ENCODE measurements at places on chromosomes 1 and 21.

DNA sequence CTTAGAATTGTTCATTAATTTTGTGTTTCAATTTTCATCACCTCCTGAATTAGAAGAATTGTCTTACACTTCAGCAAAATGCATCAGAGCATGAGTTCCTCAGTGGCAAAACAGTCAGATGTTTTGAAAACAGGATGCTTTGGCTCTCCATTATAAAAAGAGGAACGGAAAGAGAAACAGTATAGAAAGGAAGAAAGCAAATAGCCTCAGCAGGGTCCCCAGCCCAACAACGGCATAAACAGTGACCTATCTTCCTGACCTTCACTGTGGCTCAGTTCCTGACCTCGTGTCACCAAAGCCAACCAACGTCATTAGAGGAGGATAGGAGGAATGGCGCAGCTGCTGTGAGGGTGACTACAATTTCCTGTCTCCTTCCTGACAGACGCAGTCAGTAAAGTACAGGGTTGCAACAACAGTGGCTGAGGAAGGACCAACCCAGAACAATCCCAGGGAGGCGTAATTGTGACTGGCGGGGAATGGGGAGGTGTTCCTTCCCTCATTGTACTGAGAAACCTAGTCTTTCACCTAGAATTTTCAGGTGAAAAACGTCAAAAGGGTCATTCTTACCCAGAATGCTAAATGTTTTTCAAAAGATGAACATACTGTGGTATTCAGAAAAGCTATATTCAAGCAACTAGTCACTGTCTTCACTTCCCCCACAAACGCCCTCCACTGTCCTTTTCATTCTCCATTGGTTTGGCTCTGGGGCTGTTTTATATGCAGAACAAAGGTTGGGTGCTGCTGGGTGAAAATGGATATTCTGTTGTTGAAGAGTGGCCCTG lies 197.9 kb upstream of the SGIP1 start:
- peak; percentile 63 for DNase-seq

DNA sequence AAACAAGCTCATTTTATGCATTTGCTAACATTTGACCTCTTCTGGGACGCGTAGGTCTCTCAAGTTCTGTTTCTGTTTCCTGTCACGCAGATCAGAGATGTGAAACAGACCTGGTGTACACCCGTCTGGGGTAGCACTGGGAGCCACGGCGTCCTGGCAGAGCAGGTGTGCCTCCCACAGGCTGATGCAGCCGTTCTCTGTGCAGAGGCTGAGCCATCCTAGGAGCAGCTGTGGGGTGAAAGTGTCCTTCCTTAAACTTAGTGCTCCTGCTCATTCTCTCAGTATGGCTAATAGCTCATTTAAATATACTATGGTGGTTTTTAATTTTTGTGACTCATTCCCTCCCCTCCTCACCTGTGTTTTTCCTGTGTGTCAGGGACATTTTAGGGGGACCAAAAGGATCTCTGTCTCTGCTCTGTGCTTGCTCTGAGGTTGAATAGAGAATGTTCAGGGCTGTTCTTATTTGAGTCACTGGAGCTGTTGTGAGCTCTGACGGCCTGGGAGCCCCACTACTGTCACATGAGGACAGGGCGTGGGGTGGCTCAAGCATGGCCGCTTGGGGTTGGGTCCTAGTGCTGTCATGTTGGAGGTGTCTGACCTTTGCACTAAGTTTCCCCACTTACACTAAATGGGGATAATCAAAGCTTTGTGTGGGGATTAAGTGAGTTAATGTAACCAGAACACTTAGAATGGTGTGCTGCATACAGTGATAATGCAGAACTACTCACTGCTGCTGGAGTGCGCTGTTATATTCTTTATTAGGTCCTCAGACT lies 43.0 kb downstream of the GALNT2 start:
- DNase-seq: peak; percentile 65

DNA sequence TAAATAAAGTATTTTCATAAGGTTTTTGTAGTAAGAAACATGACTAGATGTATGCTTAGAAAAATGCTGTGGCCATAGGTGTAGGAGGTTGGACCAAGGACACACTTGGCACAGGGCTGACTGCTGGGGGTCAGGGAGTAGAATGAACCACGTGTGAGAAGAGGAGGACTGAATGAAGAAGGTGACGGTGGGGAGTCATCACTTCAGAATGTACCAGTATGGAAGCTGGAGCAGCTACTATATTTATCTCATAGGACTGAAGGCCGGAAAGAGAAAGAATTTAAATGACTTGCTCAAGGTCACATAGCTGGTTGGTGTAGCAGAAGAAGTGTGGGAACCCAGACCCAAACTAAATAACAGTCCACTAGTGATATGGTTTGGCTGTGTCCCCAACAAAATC lies 79.8 kb upstream of the HAO2 start:
- no peak for DNase-seq

DNA sequence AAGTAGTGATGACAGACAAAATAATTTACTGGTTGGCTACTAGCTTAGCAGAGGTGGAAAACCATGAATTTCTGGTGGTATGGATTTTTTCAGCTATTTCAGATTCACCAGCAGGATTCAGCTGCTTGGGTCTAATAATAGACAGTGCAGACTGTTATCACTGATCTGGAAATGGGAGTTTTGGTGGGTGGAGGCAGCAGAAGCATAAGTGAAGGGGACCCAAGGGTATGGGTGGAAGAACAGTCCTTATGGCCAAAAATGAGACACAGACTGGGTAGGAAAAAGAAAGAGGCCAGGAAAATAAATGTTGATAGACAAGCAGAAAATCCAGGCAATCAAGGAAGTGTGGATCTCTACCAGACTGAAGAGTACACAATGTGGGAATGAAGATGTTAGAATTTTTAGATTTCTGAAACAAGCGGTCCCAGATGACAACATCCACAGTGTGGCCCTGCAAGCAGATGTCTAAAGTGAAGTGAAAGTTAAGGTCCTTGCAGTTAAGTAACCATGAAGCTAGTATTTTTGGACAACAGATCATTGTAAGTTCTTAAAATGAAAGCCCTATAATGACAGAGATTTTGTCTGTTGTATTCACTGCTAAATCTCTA lies 24.7 kb downstream of the LYST start:
- no peak for DNase-seq

GRCh38 chr1:236619398-236619797 lies 15.1 kb upstream of the HEATR1 start:
- DNase-seq: no peak

DNA sequence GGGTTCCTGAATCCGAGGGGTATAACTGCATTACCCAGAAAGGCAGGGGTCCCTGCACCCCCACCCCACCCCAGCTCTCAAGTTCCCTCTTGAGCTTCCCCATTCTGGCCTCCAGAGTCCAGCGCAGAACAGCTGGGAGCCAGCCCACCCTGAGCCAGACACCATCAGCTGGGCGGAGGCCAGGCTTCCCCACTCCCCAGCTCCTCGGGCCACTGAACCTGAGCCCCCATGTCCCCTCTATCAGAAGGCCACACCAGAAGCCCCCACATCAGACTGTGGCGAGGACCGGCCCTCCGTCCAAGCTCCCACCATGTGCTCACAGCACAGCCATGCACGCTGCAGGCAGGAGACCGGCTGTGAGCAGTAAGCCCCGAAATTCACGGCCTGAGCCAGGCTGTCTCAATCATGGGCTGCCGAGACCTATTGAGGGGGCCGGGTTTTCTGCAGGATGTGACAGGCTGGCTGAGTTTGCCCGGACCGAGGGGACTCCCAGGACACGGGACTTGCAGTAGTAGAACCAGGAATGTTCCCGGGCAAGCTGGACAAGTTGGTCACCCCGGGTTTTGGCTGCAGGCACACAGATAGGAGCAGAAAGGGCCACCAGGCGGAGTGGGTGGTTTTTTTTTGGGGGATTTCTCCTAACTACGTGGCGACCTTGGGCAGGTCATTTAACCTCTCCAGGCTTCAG lies 25.5 kb upstream of the TNFRSF1B start:
- no peak for DNase-seq

DNA sequence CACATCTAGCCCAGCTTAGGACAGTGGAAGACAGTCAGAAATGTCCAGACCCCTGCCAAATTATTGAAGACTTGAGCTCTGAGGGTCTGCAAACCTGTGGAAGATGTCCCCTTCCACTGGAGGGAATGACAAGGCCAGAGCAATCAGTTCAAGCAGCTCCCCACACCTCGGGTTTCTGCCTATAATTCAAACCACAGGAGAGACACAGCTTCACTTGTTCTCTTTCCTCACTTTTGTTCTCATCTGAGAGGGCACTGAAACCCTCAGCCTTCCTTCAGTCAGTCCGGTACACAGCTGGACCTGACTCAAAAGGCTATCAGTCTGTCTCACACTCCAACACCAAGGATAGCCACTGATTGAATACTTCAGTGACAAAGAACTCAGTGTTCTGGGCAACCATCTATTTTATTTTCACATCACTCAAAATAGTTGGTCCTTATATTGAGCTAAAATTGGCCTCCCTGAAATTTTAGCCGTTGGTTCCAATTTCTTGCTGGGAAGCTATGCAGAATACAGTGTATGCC lies 70.1 kb downstream of the TENT5C start:
- no peak for DNase-seq

DNA sequence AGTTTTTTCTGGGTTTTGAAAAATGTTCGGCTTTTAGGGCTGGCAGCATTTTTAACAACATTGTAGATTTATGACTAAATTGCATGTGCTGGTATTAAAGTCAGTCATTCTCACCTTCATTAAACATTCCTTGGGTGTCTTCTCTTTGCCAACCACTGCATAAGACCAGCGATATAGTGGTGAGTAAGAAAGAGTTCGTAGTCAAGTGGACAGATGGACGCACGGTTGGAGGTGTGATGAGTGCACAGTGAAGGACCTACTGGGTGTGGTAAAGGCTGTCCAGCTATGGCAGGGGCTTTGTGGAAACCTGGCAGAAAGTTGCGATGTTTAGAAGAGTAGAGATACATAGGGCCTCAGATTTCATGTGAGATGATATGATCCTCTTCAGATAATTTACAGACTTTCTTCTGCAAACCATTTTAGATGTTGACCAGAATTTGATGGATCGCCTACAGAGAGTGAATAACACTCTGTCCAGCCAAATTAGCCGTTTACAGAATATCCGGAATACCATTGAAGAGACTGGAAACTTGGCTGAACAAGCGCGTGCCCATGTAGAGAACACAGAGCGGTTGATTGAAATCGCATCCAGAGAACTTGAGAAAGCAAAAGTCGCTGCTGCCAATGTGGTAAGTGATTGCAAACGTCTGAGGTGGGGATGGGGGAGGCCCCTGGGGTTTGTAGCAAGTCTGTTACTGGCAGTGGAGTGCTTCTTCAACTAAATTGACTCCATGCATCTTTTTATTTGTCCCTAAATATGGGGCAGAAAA lies 56.0 kb upstream of the LAMC2 start:
- no peak for DNase-seq

DNA sequence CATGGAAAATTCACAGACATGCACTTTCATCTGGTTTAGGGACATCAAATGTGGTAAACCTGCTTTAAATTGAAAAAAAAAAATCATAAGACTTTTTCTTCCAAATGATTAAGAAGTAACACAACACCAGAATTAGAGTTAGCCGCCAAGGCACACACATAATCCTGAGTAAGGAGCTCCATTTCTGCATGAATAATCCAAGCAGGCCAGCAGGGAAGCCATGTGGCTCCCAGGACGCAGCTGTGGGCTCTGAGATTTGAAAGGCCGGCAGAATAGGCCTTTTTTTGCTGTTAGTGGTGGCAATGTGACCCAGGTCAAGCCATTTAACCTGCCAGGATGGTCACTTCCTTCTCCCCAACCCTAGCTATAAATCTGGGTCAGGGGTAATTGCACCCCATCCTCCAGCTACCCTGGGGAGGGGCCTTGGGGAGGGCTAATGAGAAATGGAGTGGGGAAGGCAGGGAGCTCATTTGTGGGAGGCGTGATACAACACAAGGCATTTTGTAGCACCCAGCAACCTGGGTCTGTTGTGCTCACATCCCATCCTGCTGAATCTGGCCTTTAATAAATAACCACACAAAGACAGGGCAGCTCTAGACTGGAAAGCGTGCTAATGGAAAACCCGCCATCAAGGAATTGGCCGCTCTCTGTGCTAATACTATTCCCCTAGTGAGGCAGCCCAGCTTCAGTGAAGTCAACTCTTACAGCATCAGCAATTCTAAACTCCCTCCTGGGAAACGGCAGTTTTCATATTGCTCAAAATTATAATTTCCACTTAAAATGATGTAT lies 178.5 kb downstream of the RHOU start:
- no peak for DNase-seq

GRCh38 chr1:219476716-219477115 lies 136.2 kb downstream of the ZC3H11B start:
- DNase-seq: no peak

DNA sequence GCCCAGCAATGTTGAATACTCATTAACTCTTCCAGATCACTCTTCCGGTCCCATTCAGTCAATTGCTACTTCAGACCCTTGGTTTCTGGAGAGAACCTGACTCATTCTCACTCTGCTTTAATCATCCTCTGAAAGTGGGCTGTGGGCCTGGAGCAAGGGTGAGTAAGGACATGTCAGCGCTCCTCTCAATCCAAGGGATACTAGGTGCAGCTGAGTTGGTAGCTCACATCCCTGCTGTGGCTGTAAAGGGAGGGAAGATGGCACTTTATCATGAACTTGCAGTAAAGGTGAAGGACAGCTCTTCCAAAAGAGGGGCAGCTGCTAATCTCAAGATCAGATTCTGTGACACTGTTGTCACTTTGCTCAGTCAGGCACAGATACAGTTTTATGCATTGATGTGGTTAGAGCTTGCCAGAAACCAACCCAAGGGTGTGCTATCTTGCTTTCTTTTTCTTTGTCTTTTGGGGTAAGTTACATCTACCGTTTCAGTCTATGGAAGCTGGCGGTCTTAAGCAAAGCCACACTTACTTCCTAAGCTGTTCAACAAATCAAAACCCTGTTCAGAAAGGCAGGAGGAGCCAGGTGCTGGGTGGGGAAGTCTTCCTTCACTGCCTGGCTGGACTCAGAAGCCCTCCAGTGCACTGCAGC lies 26.5 kb upstream of the NTPCR start:
- DNase-seq: peak; percentile 26

Data from activated CD4-positive, alpha-beta T cell treated with anti-CD3 and anti-CD28 coated beads for 4 hours (primary cell).